ENCODE measurements at places on chromosomes 7 and 10.

GRCh38 chr7:10076660-10077300 is 896.9 kb upstream of the PHF14 start:
- DNase-seq: no peak

- no peak for DNase-seq
Measured at GRCh38 chr7:22255834-22256233, 101.1 kb downstream of the RAPGEF5 start.

GRCh38 chr10:23630885-23631284 is 192.0 kb downstream of the OTUD1 start:
- no peak for DNase-seq

GRCh38 chr7:85185424-85186082 is 1.3 kb downstream of the SEMA3D start:
- peak; percentile 75 for DNase-seq

DNA sequence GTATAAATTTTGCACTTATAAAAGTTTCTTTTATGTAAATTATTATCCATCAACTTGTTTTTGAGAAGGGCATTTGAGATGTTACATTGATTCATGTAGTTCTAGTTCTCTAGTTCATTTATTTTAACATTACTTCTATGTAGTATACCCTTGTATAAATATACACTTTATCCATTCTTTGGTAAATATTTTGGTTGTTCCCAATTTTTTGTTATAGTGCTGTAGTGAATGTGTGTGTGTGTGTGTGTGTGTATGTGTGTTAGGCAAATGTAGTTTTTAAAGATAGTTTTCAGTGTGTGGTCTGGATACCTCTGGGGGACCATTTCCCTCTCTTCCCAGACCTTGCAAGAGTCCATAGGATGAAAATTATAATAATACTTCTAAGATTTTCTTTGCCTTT is 15.0 kb downstream of the PRKAR2B start:
- no peak for DNase-seq
